Left colon (tissue), 2 donors: ENCODE measurements at places on chromosomes 6 and 20.

DNA sequence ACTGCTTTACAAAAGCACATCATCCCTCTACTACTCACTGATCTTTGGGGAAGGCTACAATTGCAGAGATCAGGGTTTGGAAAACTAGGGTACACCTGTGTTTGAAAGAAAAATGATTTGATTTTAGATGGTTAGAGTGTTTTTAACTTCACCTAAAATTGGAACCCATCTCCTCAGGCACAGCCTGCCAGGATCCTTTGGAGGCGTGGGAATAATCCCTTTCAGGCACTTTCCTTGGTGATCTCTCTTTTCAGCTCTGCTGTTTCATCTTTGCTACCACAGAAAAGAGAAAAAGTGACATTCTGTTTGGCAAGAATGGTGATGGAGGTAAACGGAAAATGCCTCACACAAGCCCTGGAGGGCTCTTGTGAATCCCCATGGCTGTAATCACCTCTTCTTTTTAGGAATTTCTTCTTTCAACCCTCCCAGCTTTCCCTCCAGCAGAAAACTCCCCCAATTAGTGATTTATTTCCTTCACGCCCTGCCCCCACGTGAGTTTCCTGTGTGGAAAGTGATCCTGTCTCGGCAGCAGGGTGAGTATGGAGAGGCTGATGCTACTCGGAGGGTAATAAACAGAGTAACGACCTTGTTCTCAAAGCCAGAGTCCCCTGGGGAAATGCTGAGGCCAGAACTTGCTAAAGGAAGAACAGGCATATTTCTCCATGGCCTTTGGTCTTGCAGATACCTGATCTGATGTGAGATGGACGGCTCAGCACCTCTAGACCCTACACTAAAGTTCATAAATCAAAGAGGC is 9.2 kb downstream of the KCNG1 start:
- no peak for DNase-seq

GRCh38 chr6:42279966-42280629 is 62.4 kb upstream of the MRPS10 start:
- peak; percentile 32 for DNase-seq

DNA sequence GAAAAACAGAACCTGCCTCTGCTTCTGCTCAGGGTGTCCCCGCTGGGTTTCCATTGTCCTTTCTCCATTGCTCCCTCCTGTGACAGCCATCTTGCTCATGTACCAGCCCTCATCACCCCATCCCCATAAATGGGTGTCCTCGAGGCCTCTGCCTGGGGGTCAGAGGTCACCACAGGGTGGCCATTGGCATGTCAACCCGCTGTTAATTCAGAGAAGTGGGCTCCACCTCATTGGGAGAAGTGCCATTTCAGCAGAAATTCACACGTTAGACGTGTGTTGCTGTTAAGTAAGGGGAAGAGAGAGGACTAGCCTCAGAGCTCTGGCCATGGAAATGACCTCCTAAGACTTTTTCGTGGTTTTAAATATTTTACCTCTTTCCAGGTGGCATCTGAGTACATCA is 71.9 kb downstream of the PTPN1 start:
- no peak for DNase-seq

DNA sequence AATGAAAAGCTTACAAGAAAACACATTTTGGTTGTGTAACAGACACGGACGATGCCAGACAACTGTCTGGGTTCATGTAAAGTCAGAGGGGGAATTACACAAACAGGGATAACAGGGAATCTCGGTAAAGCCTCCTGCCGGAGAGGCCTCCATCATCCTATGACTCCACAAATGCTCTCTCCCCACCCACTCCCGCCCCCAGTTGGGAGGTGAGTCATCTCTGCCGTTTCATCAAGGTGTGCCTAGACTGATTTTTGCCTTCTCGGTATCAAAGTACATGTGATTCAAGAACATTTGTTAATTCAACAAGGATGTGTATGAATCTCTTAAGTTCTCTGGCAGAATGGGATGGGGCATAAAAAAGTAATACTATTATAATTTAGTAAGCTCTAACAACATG is 304.9 kb upstream of the PRDM1 start:
- no peak for DNase-seq

GRCh38 chr20:991850-992249 is 10.3 kb downstream of the RSPO4 start:
- no peak for DNase-seq

DNA sequence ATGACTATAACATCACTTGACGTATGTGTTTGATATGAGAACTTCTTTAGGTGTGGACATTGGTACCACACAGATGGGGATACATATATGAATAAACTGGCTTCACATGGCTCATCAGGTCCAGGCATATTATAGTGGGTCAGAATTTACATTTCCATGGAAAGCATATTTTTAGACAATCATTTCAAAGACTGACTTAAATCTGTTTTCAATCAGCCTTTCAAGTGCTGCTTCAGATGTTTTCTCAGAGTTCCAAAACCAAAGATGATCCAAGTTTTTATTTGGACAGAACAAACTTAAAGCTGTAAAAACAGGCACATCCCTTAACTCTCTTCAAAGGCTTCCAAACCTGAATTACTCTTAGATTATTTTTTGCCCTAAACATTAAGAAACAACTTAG is 88.1 kb downstream of the PRSS35 start:
- DNase-seq, result no peak

- no peak for DNase-seq
Observed at GRCh38 chr6:95545686-95546085, 31.6 kb upstream of the MANEA start.

GRCh38 chr6:98977671-98978292 is 30.0 kb upstream of the FBXL4 start:
- no peak for DNase-seq

DNA sequence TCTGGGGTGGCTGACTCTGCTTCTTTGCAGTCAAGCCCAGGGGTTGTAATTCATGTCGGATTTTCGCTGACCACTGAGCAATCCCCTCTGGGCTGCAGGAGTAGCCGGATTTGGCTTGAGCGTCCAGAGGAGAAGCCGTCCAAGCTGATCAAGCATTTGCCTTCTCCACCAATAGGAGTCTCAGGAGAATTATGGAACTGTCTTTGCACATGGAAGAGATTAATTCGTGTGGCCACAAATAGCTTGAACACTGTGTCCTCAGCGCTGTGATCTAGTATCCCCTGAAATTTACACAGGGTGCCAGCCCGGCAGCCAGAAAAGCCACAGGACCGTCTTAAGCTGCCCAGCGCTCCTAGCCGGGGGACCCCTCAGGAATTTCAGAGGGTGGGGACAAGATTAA is 37.1 kb downstream of the EYA2 start:
- no peak for DNase-seq

DNA sequence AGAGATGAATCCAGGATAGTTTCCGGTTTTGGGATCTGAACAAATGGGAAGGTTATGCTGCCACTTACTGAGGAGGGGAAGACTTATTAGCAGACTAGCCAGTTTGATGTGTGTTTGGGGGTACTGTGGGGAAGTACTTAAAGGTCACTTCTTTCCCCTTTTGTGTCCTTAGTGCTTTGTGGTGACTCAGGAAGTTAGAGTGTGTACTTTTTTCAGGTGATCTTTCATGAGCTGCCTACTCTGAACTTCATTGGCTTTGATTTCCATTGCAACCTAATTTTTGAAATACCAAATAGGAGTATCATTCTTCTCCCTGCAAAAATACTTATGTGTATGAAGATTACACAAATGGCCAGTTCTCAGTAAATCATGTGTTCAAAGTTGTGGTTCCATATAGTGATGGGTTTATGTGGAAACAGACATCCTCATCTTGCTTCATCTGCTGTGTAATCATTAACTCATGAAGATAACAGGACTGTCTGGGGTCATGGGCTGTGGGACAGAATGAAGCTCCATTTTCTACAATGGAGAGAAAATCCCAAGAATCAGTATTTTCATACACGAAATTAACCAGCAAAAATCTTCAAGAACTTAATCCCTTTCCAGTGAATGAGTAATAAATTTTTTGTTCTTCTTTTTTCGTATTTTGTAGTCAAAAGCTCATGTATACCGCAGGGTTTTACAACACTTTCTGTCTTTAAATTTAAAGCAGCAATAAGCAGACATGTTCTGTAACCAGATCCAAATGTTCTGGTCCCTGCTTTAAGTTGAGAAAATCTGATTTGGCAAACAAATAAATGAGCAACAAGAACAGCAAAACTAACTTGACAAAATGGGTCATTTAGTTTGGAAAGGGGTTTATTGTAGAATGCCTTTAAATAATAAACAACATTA is 272.2 kb upstream of the FLRT3 start:
- DNase-seq, result no peak

- DNase-seq, result no peak
Observed at GRCh38 chr6:6721606-6722005, 133.1 kb downstream of the LY86 start.

DNA sequence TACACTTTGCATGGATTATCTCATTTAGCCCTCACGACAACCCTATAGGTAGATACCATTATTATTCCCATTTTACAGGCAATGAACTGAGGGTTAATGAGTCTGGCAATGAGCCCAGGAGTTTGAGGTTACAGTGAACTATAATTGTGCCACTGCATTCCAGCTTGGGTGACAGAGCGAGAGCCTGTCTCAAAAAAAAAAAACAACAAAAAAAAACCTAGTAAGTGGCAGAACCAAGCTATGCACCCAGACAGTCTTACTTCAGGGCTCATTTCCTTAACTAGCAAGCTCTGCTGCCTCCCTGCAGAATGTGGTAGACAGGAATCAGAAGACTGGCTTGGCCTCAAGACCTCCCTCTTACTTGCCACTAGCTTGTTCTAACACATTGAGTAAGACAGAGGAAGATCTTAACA is 71.9 kb upstream of the RREB1 start:
- DNase-seq, result no peak

DNA sequence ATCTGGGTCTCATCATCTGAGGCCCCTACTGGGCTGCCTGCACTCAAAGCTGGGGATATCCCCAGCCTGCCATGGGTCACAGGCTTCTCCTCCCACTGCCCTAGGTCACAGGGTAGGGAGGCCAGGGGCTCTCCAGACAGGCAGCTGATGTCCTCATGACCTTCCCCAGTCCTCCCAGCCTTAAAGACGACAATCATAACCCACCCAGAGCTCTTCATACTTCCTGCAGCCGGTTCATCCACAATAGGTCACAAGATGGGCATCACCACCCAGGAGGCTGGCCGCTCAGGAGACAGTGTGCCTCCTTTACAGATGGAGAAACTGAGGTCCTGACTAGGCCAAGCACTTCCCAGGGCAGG is 15.2 kb downstream of the TFEB start:
- DNase-seq, result no peak
